ENCODE measurements at places on chromosomes 11 and 22. TPM values are rescaled to one million over a fixed set of nuclear protein-coding genes. Genes with fewer than 3 reads are reported as not detected.

CAPRIN1 gene
- total RNA-seq, result 288 TPM

SCN3B gene
- 0.79 TPM for total RNA-seq

TMEM179B gene
- total RNA-seq, result 23.6 TPM

DCPS gene
- 29.4 TPM for total RNA-seq

CDC42BPG gene
- 21.6 TPM for total RNA-seq

PDE2A gene
- 4.9 TPM for total RNA-seq

GTSE1 gene
- total RNA-seq, result 45.4 TPM

CLDN5 gene
- 1.9 TPM for total RNA-seq

TMEM191B gene
- total RNA-seq, result 2.7 TPM

GAS2L1 gene
- total RNA-seq, result 19.9 TPM

TREH gene
- total RNA-seq, result not detected

CTSF gene
- total RNA-seq, result 4.9 TPM

PIK3C2A gene
- total RNA-seq, result 105 TPM

Measured in WTC11 (cell line).